ENCODE measurements at places on chromosomes 3 and 15.

DNA sequence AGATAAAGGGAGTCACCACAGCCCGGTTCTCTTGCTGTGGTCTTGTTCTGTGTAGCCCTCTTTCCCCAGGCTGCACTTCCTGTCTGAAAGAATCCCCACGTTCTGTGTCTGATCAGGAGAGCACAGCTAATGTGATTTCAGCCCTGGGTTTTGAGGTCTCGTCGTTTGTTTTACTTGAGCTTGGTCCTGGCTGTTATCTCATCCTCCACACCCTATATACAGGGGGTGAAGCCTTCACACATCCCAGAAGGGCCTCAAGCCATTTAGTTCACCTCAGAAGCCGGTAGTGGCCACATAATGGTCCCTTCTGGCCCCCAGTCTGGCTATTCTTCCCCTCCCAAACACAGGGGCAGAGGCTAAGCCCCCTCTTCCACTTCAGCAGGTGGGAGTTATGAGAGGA is 115.6 kb downstream of the PDE8A start:
- no peak for DNase-seq

- no peak for DNase-seq
Observed at GRCh38 chr3:109331692-109332091, 5.7 kb downstream of the DPPA4 start.

DNA sequence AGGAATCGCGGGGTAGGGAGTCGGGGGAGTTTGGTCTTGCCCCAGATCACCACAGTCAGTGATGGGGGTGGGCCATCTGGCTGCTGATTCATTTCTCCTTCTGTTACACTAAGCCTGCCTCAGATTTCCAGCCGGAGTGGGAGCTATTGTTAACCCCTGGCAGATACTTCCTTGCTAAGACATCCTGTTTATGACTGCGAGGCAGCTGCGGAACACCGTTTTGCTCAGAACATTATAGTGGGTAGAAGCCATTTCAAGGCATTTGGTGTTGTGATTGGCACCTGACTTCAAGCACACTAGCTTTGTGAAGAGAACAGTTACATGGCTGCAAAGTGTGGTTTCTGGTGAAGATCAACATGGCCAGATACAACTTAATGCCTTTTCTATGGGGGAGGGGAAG is 73.8 kb downstream of the FLNB start:
- peak; percentile 5 for DNase-seq

GRCh38 chr15:51375966-51376640 is 34.6 kb downstream of the GLDN start:
- DNase-seq = no peak

DNA sequence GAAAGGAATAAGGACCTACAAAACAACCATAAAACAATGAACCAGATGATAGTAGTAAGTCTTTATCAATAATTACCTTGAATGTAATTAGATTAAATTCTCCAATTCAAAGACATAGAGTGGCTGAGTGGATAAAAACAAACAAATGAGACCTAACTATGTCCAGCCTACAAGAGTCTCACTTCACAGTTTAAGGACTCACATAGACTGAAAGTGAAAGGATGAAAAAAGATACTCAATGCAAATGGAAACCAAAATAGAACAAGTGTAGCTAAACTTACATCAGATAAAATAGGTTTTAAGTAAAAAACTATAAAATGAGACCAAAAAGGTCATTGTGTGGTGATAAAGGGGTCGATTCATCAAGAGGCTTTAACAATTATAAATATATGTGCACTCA is 21.9 kb upstream of the NR1I2 start:
- DNase-seq = no peak

DNA sequence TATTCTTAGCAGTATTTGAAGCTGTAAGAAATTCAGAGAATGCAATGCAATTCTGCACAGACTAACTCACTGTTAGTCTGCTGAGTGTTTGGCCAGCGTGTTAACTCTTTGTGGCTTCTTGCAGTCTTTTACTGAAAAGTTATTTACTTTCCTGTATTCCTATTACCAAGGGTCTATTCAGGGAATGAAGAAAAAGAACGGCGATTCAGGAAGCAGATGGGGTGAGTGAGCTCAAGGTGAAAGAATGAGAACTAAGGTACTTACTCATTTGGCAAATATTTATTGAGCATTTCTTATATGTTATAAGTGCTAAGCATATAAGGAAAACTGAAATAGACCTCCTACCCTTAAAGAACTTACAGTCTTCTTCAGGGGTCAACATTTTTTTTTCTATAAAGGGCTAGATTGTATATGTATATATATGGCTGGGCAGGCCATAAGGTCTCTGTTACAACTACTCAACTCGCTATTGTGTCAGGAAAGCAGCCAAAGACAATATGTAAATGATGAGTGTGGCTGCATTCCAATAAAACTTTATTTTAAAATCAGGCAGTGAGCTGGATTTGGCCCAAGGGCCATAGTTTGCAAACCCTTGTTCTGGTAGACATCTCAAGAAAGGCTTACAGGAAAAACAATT is 271.9 kb upstream of the GADL1 start:
- DNase-seq = no peak

GRCh38 chr3:42662813-42663535 is 9.5 kb downstream of the ZBTB47 start:
- no peak for DNase-seq

- no peak for DNase-seq
Observed at GRCh38 chr3:45976191-45977091, 19.2 kb downstream of the FYCO1 start.

DNA sequence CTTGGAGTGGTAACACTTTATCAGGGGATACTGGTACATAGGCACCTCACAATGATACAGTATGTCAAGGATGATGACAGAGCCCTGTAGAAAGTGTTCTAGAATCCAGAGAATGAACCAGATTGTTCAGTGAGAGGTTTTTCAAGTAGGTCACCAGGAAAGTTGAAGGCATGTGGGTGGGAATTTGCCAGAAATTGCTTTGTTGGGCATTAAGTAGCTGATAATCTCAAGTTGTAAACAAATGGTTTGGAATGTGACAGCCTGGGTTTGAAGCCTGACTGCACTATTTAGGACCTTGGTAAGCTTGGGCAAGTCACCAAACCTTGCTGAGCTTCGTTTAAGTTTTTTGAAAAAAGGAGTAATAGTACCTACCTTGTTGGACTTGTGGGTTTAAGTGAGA is 12.5 kb downstream of the SLC35G2 start:
- DNase-seq = no peak

GRCh38 chr3:70833239-70833960 is 521.0 kb upstream of the MDFIC2 start:
- DNase-seq = no peak

- no peak for DNase-seq
Observed at GRCh38 chr15:63694184-63694583, 97.0 kb downstream of the FBXL22 start.

- no peak for DNase-seq
Observed at GRCh38 chr3:78281381-78281780, 1241.5 kb downstream of the ROBO2 start.

DNA sequence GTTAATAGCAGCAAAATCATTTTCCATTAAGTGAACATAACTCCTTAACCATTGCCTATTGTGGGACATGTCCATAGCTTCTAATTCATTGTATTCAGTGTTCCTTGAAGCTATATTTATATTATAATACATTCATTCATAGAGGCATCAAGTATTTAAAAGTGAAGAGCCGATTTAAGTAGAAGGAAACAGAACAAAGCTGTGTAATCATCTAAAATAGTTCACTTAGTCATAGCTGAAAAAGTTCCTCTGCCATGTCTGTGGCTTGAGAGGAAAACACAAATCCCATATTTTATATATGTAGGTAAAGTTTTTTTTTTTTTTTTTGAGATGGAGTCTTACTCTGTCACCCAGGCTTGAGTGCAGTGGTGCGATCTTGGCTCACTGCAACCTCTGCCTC is 54.5 kb downstream of the TMEM108 start:
- DNase-seq = no peak
